ENCODE measurements at places on chromosomes 12 and 14.

DNA sequence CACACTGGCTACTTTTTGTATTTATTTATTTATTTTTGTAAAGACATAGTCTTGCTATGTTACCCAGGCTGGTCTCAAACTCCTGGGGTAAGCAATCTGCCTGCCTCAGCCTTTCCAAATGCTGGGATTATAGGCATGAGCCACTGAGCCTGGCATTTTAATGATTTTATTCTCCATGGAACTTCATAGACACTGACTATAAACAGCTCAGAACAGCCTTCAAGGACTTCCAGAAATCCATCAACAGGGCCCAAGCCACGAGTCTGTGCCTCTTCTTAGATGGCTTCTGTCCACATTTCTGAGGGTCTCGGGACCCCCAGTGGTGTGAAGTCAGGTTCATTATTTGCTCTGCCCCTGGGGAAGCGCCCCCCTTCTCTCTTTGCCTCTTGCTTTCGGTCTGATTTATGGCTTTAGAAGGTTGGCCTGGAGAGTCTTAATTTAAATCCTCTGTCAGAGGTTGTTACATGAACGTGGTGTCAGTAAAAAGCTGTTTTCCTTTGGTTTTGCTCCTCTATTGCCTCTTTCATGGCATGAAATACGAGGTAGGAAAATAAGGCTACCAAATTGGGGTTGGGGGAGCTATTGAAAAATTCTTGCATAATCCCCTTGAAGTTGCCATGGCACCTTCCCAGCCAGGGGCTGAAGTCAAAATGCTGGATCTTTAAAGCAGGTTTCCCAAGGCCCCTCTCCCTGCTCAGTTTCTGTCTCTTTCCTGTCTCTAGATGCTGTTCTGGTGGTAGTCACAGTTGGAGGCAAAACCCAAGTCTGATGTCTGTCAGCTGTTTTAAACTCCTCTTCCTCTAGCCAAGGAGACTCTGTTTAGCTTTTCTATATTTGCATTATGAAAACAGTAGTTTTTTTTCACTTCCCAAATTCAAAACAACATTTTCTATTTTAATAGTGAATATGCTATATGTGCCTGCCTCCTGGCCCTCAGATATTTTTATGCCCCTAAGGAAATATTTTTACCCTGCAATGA is 129.4 kb downstream of the SMOC1 start:
- peak; percentile 29 for DNase-seq

- DNase-seq = no peak
Measured at GRCh38 chr14:68728342-68729106, 64.3 kb downstream of the ZFP36L1 start.

GRCh38 chr12:100733817-100734593 is 60.6 kb upstream of the ANO4 start:
- DNase-seq = peak; percentile 73

- DNase-seq = no peak
Measured at GRCh38 chr14:104299993-104300761, 161.8 kb downstream of the KIF26A start.

- DNase-seq = no peak
Measured at GRCh38 chr12:55683676-55684075, 24.0 kb downstream of the ITGA7 start.

DNA sequence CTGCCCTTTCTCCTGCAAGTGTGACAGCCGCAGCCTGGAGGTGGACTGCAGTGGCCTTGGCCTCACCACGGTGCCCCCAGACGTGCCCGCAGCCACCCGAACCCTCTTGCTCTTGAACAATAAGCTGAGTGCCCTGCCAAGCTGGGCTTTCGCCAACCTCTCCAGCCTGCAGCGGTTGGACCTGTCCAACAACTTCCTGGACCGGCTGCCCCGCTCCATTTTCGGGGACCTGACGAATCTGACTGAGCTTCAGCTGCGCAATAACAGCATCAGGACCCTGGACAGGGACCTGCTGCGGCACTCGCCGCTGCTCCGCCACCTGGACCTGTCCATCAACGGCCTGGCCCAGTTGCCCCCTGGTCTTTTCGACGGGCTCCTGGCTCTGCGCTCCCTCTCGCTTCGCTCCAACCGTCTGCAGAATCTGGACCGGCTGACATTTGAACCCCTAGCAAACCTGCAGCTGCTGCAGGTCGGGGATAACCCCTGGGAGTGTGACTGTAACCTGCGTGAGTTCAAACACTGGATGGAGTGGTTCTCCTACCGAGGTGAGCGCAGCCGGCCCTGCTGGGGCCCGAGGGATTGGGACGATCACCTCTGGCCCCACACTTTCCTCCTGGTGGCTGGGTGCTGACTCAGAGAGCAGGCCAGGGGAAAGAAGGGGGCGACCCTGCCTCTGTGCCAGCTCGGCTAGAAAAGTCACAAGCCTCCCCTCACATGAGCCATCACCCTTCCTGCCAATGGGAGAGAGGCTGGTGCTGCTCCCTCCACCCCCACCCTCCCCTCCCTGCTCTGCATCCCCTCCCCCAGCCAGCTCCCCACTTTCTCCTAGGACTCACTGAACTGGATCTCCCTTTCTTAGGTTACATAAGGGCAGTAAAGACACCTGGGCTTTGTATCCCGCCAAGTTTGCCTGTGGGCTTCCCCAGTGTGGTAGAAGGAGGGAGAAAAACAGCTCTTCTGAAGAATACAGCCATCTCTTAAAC is 10.9 kb downstream of the LRTM2 start:
- no peak for DNase-seq

GRCh38 chr12:76240281-76240680 is 107.9 kb downstream of the BBS10 start:
- no peak for DNase-seq

- DNase-seq = no peak
Measured at GRCh38 chr14:57485635-57486034, 8.0 kb downstream of the CCDC198 start.

GRCh38 chr12:11812586-11813437 is 163.3 kb downstream of the ETV6 start:
- peak; percentile 85 for DNase-seq

DNA sequence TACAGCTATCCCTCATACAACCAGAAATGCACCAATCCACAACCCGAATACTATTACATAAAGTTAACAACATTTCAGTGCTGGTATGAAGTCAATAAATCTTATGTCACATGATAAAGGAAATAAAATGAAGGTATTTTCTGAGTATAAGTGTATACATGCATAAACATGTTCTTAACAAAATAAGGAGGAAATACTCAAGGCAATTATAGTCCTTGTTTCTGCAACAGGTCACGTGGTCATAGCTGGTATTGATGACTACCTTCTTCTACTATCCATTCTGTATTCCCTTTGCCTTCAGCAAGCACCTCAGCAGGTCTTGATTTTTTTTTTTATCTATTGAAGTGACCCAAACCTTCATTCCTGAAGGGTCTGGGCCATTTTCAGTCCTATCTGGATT is 675.6 kb downstream of the RPL10L start:
- no peak for DNase-seq

GRCh38 chr14:56490379-56490778 is 89.2 kb upstream of the TMEM260 start:
- DNase-seq = peak; percentile 74

DNA sequence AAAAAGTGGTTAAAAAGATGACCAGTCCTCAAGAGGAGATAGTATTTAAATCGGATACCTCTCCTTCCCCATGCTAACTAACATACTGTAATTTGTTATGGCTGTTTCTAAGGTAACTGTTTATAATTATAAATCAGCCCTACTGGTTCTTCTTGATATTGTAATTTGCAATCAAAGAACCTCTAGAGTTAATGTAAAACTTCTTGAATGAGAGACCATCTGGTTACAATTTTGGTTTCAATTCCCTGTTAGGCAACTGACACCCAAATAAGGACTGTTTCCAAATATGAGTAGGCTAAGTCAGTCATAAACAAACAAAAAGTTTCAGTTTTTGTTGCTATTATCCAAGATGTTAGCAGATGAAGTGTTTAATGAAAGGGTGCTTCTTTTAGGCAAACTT is 120.2 kb upstream of the DNM1L start:
- no peak for DNase-seq

DNA sequence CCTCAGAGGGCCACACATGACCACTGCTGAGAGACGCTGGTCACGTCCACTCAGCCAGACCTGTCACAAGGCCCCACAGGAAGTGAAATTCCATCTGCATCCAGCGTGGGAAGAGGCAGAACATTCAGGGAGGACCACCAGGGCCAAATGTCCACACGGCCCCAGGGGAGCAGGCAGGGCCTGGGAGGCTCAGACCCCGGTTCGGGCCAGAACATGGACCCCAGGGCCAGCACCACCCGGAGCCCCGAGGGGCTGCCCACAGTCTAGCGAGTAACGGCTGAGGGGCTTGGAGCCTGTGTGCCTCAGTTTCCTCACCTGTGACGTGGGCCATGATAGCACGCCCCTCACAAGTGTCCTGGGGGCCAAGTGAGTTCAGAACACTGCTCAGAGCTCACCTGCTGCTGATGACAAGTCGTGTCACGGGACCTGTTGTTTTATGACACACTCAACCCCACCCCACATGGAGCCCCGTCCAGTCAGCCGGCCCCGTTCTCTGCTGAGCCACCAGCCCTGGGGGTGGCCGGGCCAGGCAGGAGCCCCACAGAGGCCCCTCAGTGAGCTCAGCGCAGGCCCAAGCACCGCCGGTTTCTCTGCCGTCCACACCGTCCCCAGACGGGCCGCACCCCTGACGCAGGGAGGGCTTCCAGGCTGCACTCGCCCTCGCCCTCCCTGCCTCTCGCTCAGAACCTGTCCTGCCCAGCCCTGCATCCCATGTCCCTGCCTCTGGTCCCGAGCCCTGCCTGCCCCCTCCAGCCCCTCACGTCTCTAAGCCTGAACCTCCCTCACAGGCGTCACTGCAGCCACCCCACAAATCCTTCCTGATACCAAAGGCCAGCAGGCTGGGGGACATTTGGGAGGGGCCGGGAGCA is 79.5 kb upstream of the GALNT9 start:
- no peak for DNase-seq

GRCh38 chr12:1747609-1748008 is 56.7 kb downstream of the ADIPOR2 start:
- DNase-seq = no peak

- DNase-seq = no peak
Measured at GRCh38 chr12:86711731-86712130, 455.5 kb upstream of the MGAT4C start.

GRCh38 chr12:42631513-42631912 is 42.0 kb upstream of the PRICKLE1 start:
- peak; percentile 15 for DNase-seq

- no peak for DNase-seq
Measured at GRCh38 chr12:92278378-92278828, 132.8 kb upstream of the BTG1 start.

DNA sequence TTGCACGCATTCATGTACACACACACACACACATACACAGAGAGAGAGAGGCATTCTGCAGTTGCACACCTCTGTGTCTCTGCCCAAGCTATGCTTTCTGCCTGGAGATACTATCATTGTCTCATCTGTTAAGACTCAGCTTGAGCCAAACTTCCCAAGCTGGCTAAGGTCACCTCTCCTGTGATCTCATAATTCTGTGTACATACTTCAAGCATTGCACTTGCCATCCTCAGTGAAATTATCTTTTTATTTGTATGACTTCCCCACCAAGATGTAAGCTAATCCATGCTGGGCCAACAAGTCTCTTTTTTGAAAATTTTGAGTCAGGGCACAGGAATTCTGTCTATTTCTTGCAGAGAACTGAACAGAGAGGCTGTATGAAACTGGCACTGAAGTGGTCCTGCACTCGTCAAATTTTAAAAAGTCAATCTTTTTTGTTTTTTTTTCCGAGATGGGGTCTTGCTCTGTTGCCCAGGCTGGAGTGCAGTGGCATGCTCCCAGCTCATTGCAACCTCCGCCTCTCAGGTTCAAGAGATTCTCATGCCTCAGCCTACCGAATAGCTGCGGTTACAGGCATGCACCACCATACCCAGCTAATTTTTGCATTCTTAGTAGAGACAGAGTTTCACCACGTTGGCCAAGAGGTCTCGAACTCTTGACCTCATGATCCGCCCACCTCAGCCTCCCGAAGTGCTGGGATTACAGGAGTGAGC is 44.3 kb downstream of the TMTC1 start:
- no peak for DNase-seq

DNA sequence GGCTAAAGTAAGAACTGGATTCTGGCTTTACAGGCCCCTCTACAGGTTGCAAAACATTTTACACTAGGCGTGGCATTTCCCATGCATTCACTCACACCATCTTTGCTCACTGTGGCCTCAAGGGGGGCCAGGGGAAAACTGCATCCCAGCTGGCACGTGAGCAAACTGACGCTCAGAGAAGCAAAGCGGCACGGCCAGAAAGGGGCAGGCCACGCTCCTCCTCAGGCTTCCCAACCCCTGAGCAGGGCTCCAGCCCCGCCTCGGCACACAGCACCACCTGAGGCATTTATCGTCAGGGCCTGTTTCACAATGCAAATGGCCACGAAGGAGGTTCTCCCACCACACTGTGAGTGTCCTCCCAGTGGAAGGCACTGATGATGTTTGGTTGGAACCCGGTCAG is 90.8 kb downstream of the BCL11B start:
- no peak for DNase-seq

DNA sequence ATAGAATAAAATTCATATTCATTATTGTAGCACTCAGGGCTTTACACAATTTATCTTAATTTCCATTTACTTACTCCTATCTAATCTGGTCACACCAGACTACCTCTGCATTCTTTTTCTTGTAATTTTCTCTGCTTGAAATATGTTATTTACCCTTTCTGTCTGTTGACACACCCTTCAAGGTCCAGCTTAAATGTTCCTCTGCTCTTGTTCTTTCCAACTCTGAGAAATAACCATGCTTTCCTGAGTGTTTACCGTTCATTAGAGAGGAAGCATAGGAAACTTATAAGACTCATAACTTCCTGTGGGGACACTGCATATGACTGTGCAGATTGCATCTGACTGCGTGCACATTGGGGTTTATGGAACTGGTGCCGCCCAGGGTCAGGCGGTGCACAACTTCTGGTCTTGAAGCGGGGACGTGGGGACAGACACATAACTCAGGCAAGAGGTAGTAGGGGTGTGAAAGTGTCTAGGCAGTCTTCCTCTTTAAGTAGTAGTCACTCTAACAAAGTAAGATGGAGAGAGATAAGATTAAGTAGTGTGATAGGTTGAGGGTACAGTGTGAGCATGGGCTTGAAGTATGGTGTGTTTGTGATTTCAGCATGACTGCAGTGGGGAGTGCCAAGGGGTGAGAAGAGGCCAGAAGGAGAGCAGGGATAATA is 42.6 kb upstream of the FOXJ2 start:
- DNase-seq = no peak

DNA sequence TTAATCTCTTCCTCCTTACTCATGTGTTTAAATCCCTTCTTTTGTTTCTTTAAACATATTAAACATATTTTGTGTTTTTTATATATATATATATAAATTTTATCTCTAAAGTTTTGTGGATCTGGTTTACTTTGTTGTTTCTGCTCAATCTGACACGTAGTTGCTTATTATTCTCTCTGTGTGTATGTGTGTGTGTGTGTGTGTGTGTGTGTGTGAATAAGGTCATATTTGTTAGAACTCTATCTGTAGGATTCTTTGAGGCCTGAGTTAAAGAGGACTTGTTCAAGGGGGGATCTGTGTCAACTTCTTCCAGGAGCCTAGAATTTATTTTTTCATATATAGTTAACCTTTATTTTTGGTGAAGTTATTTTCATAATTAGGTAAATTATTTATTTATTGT is 2.7 kb downstream of the GPR65 start:
- no peak for DNase-seq

- no peak for DNase-seq
Measured at GRCh38 chr14:61565181-61565580, 130.1 kb upstream of the HIF1A start.

- DNase-seq = no peak
Measured at GRCh38 chr12:62886796-62887195, 48.2 kb downstream of the PPM1H start.

- no peak for DNase-seq
Measured at GRCh38 chr14:77183896-77184295, 2.3 kb downstream of the TMEM63C start.

GRCh38 chr14:51394804-51395203 is 154.8 kb downstream of the TMX1 start:
- no peak for DNase-seq
